Stomach (tissue), 19 donors: ENCODE measurements at places on chromosomes 12 and 14.

- DNase-seq, result peak; percentile 68
Observed at GRCh38 chr12:104643819-104644669, 187.3 kb downstream of the CHST11 start.

GRCh38 chr14:95442633-95443021 lies 73.8 kb downstream of the SYNE3 start:
- peak; percentile 84 for DNase-seq

DNA sequence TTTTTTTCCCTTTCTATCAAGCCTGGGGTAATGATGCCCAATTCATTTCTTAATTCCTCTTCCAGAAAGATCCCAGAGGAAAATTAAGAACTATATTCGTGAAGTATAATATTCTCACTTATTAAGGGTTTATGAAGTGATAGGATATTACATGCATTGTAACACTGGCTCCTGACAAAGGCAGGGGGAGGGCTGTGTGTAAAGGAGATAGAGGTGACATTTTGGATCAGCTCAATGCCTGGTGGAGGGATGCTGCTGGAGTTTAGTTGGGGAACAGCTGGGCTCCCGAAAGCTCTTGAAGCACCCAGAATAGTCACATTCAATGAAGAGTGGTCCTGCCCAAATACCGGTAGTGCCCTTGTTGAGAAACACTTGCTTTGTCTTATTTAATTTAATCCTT lies 774 bp downstream of the SERPINA11 start:
- no peak for DNase-seq

GRCh38 chr14:35506927-35507326 lies 27.0 kb upstream of the INSM2 start:
- no peak for DNase-seq

DNA sequence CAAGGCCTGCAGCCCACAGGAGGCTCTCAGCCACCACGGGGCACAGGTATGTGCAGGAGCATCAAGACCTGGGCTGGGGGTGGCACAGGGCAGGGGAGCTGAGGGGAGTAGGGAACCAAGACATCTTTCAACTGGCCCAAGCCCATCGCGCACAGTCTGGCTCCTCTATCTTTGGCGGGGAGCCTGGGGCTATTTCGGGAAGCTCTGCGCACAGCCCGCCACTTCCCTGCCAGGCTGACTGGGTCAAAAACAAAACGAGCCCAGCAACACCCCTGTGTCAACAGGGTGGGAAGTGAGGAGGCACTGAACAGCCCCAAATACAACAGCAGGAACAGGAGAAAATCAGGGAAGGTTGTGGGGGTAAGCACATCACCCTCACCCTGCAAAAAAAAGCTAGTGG lies 83.9 kb downstream of the ARL6IP4 start:
- no peak for DNase-seq

DNA sequence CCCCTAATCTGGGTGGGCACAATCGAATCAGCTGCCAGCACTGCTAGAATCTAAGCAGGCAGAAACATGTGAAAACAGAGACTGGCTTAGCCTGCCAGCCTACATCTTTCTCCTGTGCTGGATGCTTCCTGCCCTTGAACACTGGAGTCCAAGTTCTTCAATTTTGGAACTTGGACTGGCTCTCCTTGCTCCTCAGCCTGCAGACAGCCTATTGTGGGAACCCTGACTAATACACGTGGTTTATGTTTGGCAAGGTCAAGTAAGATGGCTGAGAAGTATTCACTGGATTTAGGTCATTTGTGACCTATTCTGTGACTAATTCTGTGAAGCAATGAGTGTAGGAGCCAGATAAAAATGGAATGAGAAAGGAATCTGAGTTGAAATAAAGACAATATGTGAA lies 11.0 kb downstream of the GPR135 start:
- no peak for DNase-seq

DNA sequence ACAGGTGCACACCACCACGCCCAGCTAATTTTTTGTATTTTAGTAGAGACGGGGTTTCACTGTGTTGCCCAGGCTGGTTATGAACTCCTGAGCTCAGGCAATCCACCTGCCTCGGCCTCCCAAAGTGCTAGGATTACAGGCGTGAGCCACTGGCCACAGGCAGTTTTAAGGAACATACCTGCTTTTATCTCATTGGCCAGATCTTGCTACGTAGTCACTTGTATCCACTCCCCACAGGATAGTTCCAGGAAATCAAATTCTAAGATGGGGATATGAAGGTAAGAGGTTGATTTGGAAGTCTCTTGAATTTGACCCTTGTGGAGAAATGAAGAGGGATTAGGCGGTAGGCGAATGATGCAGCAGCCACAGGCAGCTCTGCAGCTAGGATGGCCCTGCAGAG lies 8.8 kb upstream of the PLEKHG6 start:
- peak; percentile 3 for DNase-seq

DNA sequence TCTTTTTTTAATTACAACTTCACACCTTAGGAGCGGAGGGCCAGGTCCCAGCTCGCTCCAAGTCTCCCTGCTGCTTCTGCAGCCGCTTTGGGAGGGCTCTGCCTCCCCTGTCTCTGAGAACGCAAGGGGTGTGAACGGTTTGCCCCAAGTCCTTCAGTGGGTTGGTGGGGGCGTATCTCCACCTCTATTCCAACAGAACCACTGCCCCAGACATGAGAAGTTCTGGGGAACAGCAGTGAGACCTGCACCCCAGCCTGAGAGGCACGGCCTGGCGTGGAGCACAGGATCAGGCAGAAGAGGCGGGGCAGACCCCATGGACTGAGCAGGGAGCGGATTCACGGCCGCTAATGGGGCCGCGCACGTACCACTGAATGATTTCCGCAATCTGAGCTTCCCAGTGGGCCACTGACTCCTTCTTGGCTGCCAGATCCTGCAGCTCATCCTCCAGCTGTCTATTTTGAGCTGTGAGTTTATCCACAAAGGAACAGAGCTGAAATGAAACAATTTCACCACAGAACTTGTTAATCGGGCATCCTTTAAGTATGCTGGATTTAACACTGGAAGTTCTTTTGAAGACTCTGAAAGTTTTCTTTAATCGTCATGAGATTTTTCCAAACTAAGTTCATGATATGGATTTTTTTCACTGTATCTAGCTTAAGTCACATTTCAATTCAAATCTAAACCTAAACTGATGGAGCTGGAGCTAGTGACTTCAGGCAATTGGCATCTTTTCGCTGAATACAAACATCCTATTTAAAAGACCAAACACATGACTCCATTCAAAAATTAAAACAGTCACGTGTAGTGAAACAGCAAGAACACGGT lies 44.4 kb downstream of the AMN start:
- DNase-seq, result no peak

DNA sequence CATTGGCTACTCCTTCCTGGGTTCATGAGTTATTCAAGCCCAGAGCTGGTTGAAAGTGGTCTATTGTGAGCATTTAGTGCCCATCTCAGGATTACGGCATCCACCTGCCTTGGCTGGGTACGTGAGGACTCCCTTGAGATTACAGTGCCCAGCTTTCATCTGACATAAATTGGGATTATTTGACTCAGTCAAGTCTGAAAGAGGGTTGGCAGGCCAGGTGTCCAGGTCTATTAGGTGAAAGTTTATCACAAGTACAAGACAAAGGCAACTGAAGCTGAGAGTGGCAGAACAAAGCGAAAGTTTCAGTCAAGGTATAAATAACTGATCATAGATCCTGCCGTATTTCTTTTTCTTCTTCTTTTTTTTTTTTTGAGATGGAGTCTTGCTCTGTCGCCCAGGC lies 84.6 kb upstream of the ATF7IP start:
- DNase-seq, result no peak

DNA sequence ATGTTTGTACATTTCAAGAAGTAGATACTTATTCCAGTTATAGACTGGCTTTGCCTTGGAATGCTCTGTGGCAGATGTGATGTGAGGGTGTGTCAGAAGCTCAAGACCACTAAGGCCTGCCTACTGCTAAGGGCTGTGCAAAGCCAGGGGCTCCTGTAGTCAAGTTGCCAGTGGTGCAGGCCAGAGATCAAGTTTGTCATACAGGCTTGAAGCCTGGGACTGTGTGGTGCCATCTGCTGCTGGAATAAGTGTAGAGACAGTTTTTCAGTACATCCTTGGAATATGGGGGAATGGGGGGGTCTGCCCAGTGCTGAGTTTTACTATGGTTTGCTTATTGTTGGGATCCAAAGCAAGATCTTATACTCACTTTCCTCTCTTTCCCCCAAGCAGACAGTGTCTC lies 649.9 kb upstream of the FOXG1 start:
- no peak for DNase-seq

DNA sequence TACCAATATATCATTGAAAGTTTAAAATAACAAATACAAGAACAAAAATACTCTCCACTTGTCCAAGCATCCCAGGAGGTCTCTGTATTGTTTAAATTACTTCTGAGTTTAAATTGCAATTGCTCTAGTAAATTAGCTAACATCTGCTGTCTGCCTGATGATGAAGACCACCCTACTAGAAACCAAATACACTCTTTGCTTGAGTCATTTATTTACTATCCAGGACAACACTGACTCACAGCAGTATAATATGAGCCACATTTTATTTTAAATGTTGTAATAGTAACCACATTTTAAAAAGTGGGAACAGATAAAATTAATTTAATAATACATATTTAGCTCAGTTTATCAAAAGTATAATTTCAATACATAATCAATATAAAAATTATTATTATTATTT lies 62.9 kb upstream of the EEA1 start:
- DNase-seq, result no peak

GRCh38 chr12:25861226-25861625 lies 97.3 kb upstream of the RASSF8 start:
- no peak for DNase-seq

- DNase-seq, result no peak
Observed at GRCh38 chr12:90428465-90428864, 526.5 kb downstream of the CCER1 start.

- no peak for DNase-seq
Observed at GRCh38 chr14:91306547-91306946, 62.0 kb upstream of the GPR68 start.
